ENCODE measurements at places on chromosomes 3 and 15. TPM values are rescaled to one million over a fixed set of nuclear protein-coding genes. Genes with fewer than 3 reads are reported as not detected.

CHST13 gene
- not detected for total RNA-seq

SNURF gene
- 8.7 TPM for total RNA-seq

ACVR2B gene
- total RNA-seq, result 2.5 TPM

CKMT1B gene
- not detected for total RNA-seq

TMEM212 gene
- total RNA-seq, result not detected

IL5RA gene
- total RNA-seq, result not detected

NOP10 gene
- total RNA-seq, result 27.4 TPM

CCK gene
- not detected for total RNA-seq

HDC gene
- total RNA-seq, result not detected

GLDN gene
- total RNA-seq, result 13.3 TPM

ZNF592 gene
- 7.4 TPM for total RNA-seq

ZCWPW2 gene
- 1.7 TPM for total RNA-seq

STAC gene
- 2.1 TPM for total RNA-seq

CPNE4 gene
- not detected for total RNA-seq

ATP10A gene
- total RNA-seq, result 4.4 TPM

SLC27A2 gene
- not detected for total RNA-seq

CPA3 gene
- 0.18 TPM for total RNA-seq

SLC12A1 gene
- total RNA-seq, result under 0.01 TPM
